Astrocyte of the spinal cord (primary cell): ENCODE measurements at places on chromosomes 2 and 18.

GRCh38 chr2:232835687-232836208 is 34.3 kb upstream of the SNORC start:
- no peak for DNase-seq

DNA sequence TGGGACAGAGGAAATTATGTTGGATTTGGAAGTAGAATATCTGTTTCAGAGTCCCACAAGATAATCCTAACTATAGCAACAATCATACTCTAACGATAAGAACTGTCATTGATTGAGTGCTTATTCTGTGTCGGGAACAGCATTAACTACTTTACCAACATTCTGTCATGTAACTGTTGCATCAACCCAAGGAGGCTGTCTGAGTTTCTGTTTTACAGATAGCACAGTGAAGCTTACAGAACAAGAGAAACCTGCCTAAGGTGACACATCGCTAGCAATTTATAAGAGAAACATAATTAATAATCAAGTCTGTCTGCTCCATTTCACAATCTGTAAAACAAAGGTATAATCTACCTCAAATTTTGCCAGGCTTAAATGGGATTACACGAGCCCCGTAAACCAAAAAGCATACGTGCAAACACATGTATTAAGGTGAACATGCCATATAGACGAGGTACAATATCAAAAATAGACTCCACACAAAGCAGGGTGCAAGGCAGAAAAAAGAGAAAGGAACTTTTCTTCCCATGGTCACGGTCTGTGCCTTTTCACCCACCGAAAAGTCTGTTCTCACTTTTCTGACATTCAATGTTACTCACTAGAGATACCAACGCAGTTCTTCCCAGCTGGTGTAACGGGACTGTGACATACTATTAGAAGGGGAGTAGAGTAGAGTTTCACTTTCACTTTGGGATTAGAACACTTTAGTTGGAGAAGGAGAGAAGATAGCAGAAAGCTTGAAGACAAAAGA is 37.2 kb upstream of the SLC8A1 start:
- peak; percentile 44 for DNase-seq

- no peak for DNase-seq
Measured at GRCh38 chr2:100207411-100207885, 65.1 kb upstream of the AFF3 start.

- no peak for DNase-seq
Measured at GRCh38 chr2:70985283-70985688, 6.9 kb downstream of the ANKRD53 start.

GRCh38 chr18:48855422-48856377 is 95.1 kb downstream of the SMAD7 start:
- DNase-seq = no peak

DNA sequence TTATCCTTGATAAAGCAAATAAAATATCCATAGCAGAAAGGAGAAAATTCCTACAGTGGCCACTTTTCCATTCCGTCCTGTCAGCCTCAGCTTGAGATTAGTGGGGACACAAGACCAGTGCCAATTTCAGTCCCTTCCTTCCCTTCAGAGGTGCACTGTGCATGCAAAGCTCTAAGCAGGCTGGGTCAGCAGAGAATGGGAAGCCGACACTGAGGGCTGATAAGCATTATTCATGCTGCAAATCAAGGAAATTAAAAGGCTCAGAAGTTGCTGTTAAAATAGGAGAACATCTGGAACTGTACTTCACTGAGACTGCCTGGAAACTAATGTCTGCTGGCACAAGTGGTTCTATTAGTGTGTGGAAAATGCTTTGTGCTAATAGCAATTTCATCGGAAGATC is 534.3 kb downstream of the ADCYAP1 start:
- no peak for DNase-seq
